Breast epithelium (tissue), 4 donors: ENCODE measurements at places on chromosomes 7 and 10. TPM values are rescaled to one million over a fixed set of nuclear protein-coding genes. Genes with fewer than 3 reads are reported as not detected.

DNA sequence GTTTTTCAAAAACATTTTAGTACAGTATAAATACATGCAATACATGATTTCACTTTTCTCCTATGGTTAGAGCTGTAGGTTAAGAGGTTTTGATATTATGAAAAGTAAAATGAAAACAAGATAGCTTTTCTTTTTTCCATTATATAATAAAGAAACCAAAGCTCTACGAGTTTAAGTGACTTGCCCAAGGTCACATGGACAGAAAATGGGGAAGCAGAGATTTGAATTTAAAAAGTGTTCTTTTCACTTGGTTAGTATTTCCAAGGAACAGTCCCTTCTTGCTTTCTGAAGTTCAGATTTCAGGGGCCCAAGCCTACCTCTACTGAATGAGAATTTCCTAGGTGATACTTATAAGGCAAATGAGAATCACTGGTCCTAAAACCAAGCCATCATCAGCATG, 13.2 kb upstream of the MAP3K8 start:
- H3K27ac ChIP-seq: no peak overlapping the region
- H3K36me3 ChIP-seq: no peaks in the 10 kb centered on the region
- H3K4me3 ChIP-seq: no peak overlapping the region
- no peak for DNase-seq
- H3K27me3 ChIP-seq: no peaks in the 10 kb centered on the region

NKX1-2 gene
- not detected for total RNA-seq

GRCh38 chr10:120174491-120174890, 282.0 kb downstream of the SEC23IP start:
- no peak overlapping the region for H3K27ac ChIP-seq
- no peaks in the 10 kb centered on the region for H3K36me3 ChIP-seq
- H3K4me3 ChIP-seq: no peak overlapping the region
- H3K27me3 ChIP-seq: no peaks in the 10 kb centered on the region
- H3K4me1 ChIP-seq: no peaks in the 10 kb centered on the region

EBLN1 gene
- not detected for total RNA-seq

HSPA12A gene
- 23.6 TPM for total RNA-seq

TMEM178B gene
- 0.64 TPM for total RNA-seq

GRCh38 chr10:67520924-67521520, 175.0 kb downstream of the CTNNA3 start:
- H3K27ac ChIP-seq: no peak overlapping the region
- H3K27me3 ChIP-seq: no peaks in the 10 kb centered on the region

RET gene
- 1.8 TPM for total RNA-seq

DNA sequence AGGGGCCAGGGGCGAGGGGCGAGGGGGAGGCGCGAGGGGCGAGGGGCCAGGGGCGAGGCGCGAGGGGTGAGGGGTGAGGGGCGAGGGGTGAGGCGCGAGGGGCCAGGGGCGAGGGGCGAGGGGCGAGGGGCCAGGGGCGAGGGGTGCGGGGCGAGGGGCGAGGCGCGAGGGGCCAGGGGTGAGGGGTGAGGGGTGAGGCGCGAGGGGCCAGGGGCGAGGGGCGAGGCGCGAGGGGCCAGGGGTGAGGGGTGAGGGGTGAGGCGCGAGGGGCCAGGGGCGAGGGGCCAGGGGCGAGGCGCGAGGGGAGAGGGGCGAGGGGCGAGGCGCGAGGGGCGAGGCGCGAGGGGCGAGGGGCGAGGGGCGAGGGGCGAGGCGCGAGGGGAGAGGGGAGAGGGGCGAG, 192.3 kb downstream of the PTPRN2 start:
- H3K4me3 ChIP-seq: no peak overlapping the region
- no peaks in the 10 kb centered on the region for H3K4me1 ChIP-seq
- H3K27me3 ChIP-seq: peaks cover 13% of the 10 kb centered on the region
- no peaks in the 10 kb centered on the region for H3K36me3 ChIP-seq

GRCh38 chr7:47571331-47572093, 10.4 kb downstream of the TNS3 start:
- H3K36me3 ChIP-seq: no peaks in the 10 kb centered on the region
- no peaks in the 10 kb centered on the region for H3K27me3 ChIP-seq
- peaks cover 18% of the 10 kb centered on the region for H3K4me1 ChIP-seq
- DNase-seq: peak; percentile 59
- no peak overlapping the region for H3K4me3 ChIP-seq

- H3K4me1 ChIP-seq: no peaks in the 10 kb centered on the region
- no peaks in the 10 kb centered on the region for H3K36me3 ChIP-seq
- DNase-seq: no peak
- no peak overlapping the region for H3K27ac ChIP-seq
- H3K27me3 ChIP-seq: no peaks in the 10 kb centered on the region
These were observed 53.8 kb downstream of the KDM7A start for GRCh38 chr7:140122965-140123364.

DOCK1 gene
- 50.4 TPM for total RNA-seq

HTR7 gene
- total RNA-seq: 0.66 TPM

- no peak for DNase-seq
- no peaks in the 10 kb centered on the region for H3K27me3 ChIP-seq
- H3K4me1 ChIP-seq: no peaks in the 10 kb centered on the region
- no peak overlapping the region for H3K27ac ChIP-seq
- H3K4me3 ChIP-seq: no peak overlapping the region
These were observed 44.9 kb upstream of the ZNF32 start for GRCh38 chr10:43693602-43694001.

DNA sequence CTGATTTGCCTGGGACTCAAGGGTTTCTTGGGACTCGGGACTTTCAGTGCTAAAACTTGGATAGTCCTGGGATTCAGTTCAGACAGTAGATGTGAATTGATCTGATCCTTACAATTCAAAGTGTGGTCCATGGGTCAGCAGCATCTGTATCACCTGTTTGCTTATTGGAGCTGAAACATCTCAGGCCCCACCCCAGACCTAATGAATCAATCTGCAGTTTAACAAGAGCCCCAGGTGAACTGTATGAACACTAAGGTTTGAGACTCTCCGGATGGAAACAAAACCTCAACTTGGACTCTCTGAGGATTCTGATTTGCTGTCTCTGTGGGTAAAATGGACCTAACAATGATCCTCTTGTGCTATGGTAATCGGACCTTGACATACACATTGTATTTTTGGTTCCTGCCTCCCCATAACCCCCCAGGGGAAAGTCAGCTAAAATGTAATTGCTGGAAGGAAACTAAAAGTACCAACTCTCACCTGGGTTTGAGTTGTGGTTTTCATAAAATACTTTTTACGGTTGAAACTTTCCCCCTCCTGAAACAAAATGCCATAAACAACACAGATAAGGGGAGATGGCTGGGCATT, 11.7 kb downstream of the CYP26A1 start:
- DNase-seq: no peak
- H3K36me3 ChIP-seq: no peaks in the 10 kb centered on the region
- H3K27ac ChIP-seq: no peak overlapping the region
- H3K27me3 ChIP-seq: peaks cover 4% of the 10 kb centered on the region
- no peaks in the 10 kb centered on the region for H3K4me1 ChIP-seq

DNA sequence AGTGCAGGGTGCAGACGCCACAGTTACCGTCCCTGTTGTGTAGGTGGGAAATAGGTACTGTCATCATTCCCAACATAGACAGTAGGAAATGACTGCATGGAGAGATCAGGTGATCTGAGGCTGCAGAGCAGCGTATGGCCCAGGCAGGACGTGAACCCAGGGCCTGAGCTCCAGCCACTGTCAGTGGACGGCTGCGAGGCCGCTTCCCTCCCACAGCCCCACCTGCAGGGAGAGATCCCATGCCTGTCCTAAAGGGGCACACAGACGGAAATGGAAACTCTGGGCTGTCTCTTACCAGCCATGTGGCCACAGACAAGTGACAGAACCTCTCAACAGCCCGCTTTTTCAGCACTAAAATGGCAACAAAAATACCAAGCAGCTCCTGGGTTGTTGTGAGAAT, 44.5 kb upstream of the MNX1 start:
- no peaks in the 10 kb centered on the region for H3K36me3 ChIP-seq
- no peak overlapping the region for H3K4me3 ChIP-seq
- no peak overlapping the region for H3K27ac ChIP-seq
- no peak for DNase-seq
- no peaks in the 10 kb centered on the region for H3K27me3 ChIP-seq
- no peaks in the 10 kb centered on the region for H3K4me1 ChIP-seq

GRCh38 chr10:88062385-88062784, 199.0 kb downstream of the PTEN start:
- no peak overlapping the region for H3K4me3 ChIP-seq
- H3K27me3 ChIP-seq: no peaks in the 10 kb centered on the region
- H3K36me3 ChIP-seq: no peaks in the 10 kb centered on the region
- peaks cover 4% of the 10 kb centered on the region for H3K4me1 ChIP-seq
- DNase-seq: no peak
- peak overlapping the region; percentile 79 for H3K27ac ChIP-seq

DNA sequence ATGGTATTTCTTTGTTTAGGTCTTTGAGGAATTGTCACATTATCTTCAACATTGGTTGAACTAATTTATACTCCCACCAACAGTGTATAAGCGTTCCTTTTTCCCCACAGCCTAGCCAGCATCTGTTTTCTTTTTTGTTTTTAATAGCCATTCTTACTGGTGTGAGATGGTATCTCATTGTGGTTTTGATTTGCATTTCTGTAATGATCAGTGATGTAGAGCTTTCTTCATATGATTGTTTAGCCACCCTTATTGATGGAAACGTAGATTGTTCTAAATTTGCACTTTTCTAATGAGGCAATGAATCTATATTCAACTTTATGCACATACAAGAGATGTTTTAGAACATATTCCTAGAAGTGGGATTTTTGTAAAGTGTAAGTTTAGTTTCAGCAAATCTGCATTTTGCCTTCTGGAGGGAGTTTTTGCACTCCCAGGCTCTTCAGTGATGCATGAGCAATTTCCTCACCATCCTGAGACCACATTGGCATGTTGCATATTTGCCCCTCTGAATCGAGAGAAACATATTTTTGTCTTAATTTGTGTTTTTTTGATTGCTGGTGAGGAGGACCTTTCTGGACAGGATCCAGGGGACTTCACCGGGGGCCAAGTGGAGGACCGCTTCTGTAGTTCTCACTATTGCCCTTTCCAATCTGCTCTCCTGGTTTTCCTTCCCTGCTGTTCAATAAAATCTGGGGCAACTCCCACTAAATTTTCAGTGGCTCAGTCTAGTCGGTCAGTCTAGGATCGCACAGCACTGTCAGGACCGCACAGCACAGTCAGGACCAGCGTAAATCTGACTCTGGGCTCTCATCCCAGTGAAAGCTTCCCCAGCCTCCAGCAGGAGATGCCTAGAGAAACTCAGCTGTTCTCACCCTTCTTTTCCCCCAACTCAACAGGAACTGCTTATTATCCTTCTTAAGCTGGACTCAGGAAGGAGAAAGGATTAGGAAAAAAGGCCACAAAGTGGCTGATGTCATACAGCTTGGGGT, 157.0 kb downstream of the PTPN20 start:
- DNase-seq: no peak
- H3K4me3 ChIP-seq: no peak overlapping the region
- no peaks in the 10 kb centered on the region for H3K4me1 ChIP-seq
- no peaks in the 10 kb centered on the region for H3K27me3 ChIP-seq
- no peak overlapping the region for H3K27ac ChIP-seq

TUBAL3 gene
- 1.9 TPM for total RNA-seq

GRCh38 chr10:74544106-74544505, 282.3 kb upstream of the KAT6B start:
- no peak overlapping the region for H3K27ac ChIP-seq
- no peak for DNase-seq
- no peaks in the 10 kb centered on the region for H3K27me3 ChIP-seq
- no peaks in the 10 kb centered on the region for H3K36me3 ChIP-seq

DNA sequence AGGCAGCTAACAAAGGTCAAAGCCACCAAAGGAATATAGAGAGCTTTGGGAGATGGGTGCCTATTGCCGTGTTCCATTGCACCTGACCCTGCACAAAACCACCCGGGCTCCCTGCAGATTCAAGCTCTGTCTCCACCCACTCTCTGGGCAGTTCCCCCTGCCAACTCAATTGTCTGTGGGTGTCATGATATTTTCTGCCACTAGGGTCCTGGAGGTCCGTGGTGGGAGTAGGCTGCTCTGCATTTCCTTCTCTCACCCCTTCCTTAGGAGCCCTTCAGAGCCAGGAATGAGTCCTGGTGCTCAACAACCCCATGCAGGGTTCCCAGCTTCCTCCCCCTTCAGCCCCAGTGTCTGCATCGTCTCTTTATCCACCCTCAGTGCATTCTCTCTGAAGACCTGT, 34.1 kb downstream of the PNLIPRP2 start:
- H3K27me3 ChIP-seq: peaks cover 4% of the 10 kb centered on the region
- H3K27ac ChIP-seq: no peak overlapping the region
- no peak overlapping the region for H3K4me3 ChIP-seq
- no peaks in the 10 kb centered on the region for H3K4me1 ChIP-seq
- no peak for DNase-seq
- no peaks in the 10 kb centered on the region for H3K36me3 ChIP-seq

- H3K4me3 ChIP-seq: no peak overlapping the region
- peak overlapping the region; percentile 66 for H3K27ac ChIP-seq
- H3K36me3 ChIP-seq: no peaks in the 10 kb centered on the region
- no peak for DNase-seq
- no peaks in the 10 kb centered on the region for H3K4me1 ChIP-seq
These were observed 208.4 kb downstream of the FANK1 start for GRCh38 chr10:126104767-126105166.

ARHGEF35 gene
- total RNA-seq: 31.8 TPM

CCDC172 gene
- not detected for total RNA-seq

SCIN gene
- 1.3 TPM for total RNA-seq

- DNase-seq: no peak
- no peak overlapping the region for H3K4me3 ChIP-seq
- H3K36me3 ChIP-seq: no peaks in the 10 kb centered on the region
- no peaks in the 10 kb centered on the region for H3K27me3 ChIP-seq
- no peak overlapping the region for H3K27ac ChIP-seq
These were observed 295.4 kb upstream of the NPSR1 start for GRCh38 chr7:34362621-34363020.

YWHAG gene
- 58.7 TPM for total RNA-seq

- H3K4me1 ChIP-seq: no peaks in the 10 kb centered on the region
- H3K27ac ChIP-seq: no peak overlapping the region
- DNase-seq: no peak
- H3K4me3 ChIP-seq: no peak overlapping the region
- H3K27me3 ChIP-seq: no peaks in the 10 kb centered on the region
These were observed 20.9 kb downstream of the CYP3A7 start for GRCh38 chr7:99713995-99714570.

UCN3 gene
- not detected for total RNA-seq

PVRIG gene
- total RNA-seq: 0.66 TPM

RAB19 gene
- total RNA-seq: 2.3 TPM

DNA sequence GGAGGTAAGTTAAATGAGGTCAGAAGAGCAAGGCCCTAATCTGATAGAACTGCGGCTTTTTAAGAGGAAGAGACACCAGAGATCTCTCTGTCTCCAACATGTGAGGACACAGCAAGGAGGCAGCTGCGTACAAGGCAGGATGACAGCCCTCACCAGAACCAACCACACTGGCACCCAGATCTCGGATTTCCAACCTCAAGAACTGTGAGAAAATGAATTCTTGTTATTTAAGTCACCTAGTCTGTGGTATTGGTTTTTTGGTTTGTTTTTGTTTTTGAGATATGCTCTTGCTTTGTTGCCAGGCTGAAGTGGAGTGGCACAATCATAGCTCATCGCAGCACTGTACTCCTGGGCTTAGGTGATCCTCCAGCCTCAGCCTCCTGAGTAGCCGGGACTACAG, 127.2 kb downstream of the DLG5 start:
- H3K27me3 ChIP-seq: no peaks in the 10 kb centered on the region
- no peak for DNase-seq
- no peaks in the 10 kb centered on the region for H3K4me1 ChIP-seq
- H3K27ac ChIP-seq: no peak overlapping the region
- no peak overlapping the region for H3K4me3 ChIP-seq
- H3K36me3 ChIP-seq: peaks cover 4% of the 10 kb centered on the region
